Colonic mucosa (tissue), 4 donors: ENCODE measurements at places on chromosomes 3 and 15. TPM values are rescaled to one million over a fixed set of nuclear protein-coding genes. Genes with fewer than 3 reads are reported as not detected.

- no peak for DNase-seq
Measured at GRCh38 chr15:90838139-90838538, 30.2 kb upstream of the FURIN start.

The SERPINI2 gene
- total RNA-seq, result 0.40 TPM

- DNase-seq, result no peak
Measured at GRCh38 chr3:110624576-110624975, 447.0 kb upstream of the NECTIN3 start.

DNA sequence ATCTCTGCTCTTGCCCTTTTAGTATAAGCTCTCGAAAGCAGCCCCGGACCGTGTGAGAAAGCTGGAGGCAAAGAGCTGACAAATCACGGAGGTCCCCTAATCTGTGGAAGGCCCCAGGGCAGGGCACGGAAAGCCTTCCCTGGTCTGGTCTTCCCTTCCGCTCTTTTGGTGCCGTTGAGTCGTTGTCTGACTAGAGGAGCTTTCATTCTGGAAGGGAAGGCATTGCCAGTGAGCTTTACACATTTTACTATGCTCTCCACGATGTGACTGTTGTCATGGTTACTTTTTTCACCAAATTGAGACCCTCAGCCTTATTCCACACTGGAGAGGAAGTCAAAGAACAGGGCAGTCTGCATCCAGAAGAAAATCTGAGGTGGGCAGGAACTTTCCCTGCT lies 71.7 kb downstream of the CYP19A1 start:
- DNase-seq, result no peak

The TMEM212 gene
- total RNA-seq, result not detected

The AGBL1 gene
- 0.24 TPM for total RNA-seq

- no peak for DNase-seq
Measured at GRCh38 chr3:188562144-188562543, 408.2 kb downstream of the LPP start.

GRCh38 chr3:24004171-24004938 lies 59.3 kb downstream of the NR1D2 start:
- DNase-seq, result no peak

- no peak for DNase-seq
Measured at GRCh38 chr15:50830477-50831354, 65.2 kb upstream of the SPPL2A start.

The GPR62 gene
- total RNA-seq, result not detected

DNA sequence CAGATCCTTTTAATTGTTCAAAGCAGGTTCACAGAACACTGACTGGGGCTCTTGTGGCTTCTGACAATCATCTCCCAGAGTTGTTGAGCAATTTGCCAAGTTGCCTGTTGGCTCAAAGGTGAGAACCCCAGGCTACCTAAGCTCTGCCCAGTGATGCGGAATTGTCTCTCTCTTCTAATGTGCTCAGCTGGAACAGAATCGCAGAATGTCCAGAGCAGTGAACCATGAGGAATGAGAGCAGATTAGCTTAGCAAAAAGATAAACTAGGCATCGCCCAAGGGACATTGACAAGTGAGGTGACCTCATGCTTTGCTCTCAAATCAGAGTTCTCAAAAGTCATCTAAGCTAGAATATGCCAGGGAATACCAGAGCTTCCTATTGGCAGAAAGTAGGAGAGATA lies 148.1 kb downstream of the WDR76 start:
- no peak for DNase-seq

DNA sequence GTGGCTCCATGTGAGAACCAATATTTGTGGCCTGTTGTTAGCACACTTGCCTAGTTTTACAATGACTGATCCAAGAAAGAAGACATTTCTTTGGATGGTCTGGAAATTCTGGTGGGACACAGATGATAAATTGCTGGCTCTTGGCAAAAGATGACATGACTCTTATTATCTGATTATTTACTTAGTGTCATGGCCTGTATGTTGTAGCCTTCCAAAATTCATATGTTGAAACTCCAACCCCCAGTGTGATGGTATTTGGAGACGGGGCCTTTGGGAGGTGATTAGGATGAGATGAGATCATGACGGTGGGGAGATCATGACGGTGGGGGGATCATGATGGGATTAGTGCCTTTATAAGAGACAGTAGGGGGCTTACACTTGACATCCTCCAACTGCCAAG lies 30.0 kb upstream of the AKAP13 start:
- no peak for DNase-seq

- peak; percentile 85 for DNase-seq
Measured at GRCh38 chr3:12288182-12289129, at the start of gene PPARG. Gene PPARG (plus strand): TSS chr3:12289070. CDS start chr3:12379712, 90,642 bp downstream.

GRCh38 chr3:72679540-72680198 lies 168.6 kb downstream of the SHQ1 start:
- no peak for DNase-seq

DNA sequence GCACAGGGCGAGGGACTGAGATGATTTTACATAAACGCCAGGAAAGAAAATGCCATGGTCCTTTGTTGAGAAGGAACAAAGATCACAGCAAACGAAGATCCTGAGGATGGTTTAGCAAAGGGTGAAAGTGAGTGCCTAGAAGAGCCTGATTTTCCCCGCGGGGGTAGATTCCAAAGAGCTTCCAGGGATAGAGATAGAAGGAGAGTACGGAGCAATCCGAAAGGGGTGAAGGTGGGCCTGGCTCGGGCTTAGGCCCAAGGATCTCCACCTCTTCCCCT lies 977 bp downstream of the CDC25A start:
- DNase-seq, result no peak

DNA sequence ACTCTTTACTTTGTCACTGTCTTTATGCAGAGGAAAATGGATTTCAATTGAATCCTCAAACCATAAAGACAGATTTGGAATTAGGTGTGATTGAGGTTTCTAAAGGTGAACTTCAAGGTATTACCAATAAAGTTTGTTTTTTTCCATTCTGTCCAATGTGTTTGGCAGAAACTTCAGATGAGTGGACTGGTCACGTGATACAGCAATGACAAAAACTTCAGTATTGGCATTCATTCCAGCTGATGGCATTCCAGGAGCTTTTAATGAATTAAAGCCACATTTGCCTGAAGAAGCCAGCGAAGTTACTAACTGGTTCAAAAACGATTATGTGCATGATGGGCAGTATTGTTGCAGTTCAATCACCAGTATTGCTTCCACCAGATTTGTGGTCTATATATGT lies 4.5 kb upstream of the MASP1 start:
- no peak for DNase-seq

The CCDC39 gene
- not detected for total RNA-seq

The RBP2 gene
- 1.4 TPM for total RNA-seq

The LRRK1 gene
- 29.6 TPM for total RNA-seq

DNA sequence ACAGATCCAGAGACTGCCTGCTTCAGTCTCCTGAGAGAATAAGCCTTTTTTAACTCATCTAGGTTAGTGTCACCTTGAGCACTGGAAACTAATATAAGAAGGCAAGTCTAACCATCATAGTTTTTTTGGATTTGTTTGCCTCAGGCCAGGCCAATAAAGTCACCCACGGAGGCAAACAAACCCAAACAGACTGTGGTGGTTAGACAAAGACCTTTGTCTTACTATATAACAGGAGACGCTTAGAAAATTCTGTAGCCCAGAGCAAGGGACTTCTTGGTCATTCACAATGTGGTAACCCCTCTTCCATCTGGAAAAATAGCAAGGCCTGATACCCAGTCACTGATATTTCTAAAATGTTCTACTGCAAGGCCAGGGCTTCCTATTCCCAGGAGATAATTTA lies 45.3 kb upstream of the PPP2R3A start:
- no peak for DNase-seq

The GOLGA6L6 gene
- not detected for total RNA-seq

GRCh38 chr3:88988906-88989305 lies 118.5 kb upstream of the EPHA3 start:
- no peak for DNase-seq

The ACOX2 gene
- 22.4 TPM for total RNA-seq

The GCSAM gene
- total RNA-seq, result 0.16 TPM

DNA sequence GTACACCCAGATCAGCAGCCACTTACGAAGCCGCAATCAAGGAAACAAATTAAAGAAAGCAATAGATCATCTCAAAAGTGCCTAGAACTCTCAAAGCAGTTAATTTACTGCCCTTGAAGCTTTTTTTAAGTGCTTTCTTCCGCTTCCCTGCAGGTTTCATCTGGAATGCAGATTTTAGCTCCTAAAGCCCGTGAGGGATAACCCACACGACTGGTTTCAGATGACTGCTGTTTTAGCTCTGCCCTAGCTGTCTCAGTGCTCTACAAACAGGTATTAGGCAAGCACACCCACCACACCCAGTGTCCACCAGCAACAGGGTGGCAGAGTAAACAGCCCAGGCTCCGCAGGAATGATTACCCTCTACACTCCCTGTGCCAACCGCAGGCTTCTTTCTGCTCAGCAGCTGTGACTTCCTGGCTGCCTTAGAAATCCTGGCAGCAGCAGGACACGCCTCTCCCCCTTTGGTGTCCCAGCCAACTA lies 126.0 kb downstream of the FMN1 start:
- peak; percentile 90 for DNase-seq

DNA sequence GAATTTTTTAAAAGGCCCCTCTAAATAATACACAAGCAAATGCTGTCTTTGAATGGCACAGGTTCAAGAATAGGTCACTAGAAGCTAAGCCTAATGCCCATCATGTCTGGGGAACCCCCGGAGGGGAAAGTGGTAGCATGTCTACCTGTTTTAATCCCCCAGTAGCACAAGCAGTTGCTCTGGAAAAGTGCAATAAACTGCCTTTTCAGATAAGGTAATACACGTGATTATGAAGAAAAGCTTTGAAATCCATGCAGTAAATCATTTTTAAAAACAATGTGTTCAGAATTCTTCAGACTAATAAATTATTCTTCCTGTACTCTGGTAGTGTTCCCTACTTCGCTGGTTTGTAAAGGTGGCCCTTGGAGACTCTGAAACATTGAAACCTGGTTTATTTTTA lies 922.2 kb downstream of the ROBO1 start:
- no peak for DNase-seq

- DNase-seq, result no peak
Measured at GRCh38 chr3:33001889-33002288, 50.4 kb downstream of the CCR4 start.

DNA sequence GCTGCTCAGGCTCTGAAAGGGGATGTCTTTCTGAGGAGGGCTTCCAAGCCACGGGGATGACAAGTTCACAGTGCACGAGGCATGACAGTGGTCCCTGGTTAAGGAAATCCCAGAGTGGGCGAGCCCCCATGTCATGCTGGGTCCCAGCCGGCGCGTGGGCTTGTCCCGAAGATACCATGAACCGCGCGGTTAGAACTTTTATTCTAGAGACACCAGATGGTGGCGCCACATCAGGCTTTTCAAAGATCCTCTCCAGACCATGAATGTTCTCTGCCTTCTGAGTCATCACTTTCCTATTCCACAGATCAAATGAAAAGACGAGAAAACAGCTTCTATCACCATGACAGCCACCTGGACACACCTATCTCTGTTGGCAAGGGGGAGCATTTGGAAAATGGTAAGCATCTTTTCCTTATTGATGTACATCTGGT lies 227.8 kb upstream of the LYSMD4 start:
- peak; percentile 19 for DNase-seq

GRCh38 chr3:159604151-159604581 lies 384.5 kb upstream of the IL12A start:
- no peak for DNase-seq

- DNase-seq, result no peak
Measured at GRCh38 chr15:77904901-77905300, 172.6 kb downstream of the TBC1D2B start.

DNA sequence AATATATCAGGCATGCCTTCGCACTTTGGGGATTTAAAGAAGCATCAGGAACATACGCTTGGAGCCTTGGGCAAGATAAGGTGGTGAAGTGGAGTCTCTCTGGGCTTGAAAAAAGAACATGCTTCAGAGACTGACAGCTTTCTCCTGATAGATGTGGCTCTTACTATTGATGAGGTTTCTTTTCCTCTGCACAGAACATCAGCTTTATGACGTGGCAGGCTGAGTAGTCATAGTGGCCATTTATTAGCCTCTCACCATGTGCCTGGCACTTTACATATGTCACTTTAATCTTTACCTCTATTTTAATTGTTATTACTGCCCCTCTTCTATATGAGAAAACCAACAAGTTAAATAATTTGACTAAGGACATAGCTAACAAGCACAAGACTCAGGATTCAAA lies 19.0 kb upstream of the LRRC58 start:
- no peak for DNase-seq

- no peak for DNase-seq
Measured at GRCh38 chr3:81452418-81452817, 309.0 kb downstream of the GBE1 start.

The ARHGAP11A gene
- total RNA-seq, result 19.9 TPM

The TRIM42 gene
- not detected for total RNA-seq

- DNase-seq, result peak; percentile 77
Measured at GRCh38 chr3:8970971-8971589, 7.8 kb upstream of the RAD18 start.

DNA sequence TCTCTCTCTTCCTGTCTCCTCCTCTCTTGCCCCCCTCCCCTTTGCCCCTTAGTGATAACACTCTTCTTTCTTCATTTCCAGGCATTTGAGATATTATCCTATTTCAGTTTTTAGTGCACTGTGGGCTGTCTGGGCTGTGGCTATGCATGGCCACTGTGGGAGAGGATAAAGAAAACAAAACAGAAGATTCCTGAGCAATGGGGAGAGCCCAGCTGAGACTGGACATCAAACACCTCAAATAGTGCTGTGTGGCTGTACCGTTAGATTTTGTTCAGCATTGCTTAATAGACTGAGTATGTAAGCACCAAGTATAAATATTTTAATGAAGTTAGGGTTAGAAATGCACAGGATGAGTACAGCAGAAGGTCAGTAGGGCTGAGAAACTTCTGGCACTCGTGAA lies 7.9 kb upstream of the GBE1 start:
- DNase-seq, result no peak

- DNase-seq, result no peak
Measured at GRCh38 chr15:100115066-100115710, 226.6 kb downstream of the ADAMTS17 start.

DNA sequence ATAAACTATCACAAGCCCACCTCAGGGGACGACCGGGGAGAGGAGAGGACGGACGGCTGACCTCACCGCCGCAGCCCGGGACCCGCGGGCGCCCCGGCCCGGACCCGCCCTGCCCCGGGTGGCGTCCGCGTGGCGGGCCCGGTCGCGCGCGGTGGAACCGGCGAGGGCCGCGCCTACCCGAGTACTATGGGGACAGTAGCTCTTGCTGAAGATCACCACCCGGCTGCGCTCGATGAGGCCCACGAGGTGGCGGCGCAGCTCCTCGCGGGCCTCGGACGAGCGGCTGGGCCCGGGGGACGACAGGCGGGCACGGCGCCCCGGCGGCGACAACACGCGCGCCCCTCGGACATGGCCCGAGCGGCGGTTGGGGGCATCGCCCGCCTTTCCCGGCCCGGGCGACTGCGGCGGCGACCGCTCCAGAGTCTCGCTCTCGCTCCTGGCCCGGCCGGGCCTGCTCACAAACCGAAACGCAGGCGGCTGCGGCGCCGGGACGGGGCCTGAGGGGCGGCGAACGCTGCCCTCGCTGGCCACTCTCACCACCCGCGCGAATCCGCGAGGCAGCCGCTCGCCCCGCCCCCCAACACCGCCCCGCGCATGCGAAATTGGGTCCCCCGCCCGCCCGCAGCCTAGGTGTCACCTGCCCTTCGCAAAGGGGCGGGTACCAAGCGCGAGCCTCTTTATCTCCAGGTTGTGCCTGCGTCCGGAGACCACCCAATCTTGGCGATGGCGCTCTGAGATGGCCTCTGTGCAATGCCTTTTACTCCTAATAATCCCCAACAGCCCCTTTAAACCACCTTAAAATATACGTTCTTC lies at the start of gene TXNRD3:
Gene TXNRD3, minus strand, starts transcription at position 554 of the 813 bp plus-strand sequence.
- peak; percentile 92 for DNase-seq
